Stimulated activated CD4-positive, alpha-beta T cell treated with anti-CD3 and anti-CD28 coated beads, Interleukin-1b, Interleukin-23, amount 100 ng/mL, for 1 hour (primary cell): ENCODE measurements at places on chromosomes 12 and 14.

DNA sequence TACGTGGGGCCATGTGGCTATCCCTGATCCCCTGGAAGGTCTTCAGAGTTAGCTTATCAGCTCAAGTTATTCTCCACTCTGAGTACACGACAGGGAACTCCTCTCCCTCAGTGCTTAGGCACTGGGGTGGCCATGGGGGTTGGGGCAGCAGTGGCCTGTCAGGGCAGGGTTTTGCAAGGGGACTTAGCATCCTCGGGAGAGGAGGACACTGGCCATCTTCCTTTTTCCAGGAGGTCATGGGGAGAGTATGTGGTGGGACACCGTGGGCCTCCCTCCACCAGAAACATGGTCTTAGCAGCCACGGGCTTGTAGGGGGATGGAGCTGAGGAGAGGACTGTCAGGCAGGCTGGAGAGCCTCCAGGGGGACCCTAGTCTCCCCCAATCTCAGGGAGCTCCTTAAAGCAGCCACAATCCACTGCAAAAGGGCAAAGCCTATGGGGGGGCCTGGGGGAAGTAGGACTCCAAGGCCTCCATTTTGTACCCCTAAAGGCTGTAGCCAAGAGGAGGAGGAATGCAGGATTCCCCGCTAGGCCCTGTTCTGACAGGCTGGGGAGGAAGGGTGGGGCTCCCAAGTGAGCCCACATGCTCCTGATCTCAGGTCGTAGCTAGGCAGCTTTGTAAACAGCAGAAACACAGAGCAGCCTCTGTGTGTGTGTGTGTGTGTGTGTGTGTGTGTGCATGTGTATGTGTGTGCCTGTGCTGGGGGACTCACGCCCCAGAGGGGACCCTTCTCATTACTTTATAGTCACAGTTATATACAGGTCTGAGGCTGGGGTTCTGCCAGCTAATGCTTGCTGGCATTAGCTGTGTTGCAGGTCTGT, 36.6 kb downstream of the KRT80 start:
- DNase-seq: no peak

GRCh38 chr12:48390026-48390425, 39.3 kb upstream of the ZNF641 start:
- DNase-seq: no peak

DNA sequence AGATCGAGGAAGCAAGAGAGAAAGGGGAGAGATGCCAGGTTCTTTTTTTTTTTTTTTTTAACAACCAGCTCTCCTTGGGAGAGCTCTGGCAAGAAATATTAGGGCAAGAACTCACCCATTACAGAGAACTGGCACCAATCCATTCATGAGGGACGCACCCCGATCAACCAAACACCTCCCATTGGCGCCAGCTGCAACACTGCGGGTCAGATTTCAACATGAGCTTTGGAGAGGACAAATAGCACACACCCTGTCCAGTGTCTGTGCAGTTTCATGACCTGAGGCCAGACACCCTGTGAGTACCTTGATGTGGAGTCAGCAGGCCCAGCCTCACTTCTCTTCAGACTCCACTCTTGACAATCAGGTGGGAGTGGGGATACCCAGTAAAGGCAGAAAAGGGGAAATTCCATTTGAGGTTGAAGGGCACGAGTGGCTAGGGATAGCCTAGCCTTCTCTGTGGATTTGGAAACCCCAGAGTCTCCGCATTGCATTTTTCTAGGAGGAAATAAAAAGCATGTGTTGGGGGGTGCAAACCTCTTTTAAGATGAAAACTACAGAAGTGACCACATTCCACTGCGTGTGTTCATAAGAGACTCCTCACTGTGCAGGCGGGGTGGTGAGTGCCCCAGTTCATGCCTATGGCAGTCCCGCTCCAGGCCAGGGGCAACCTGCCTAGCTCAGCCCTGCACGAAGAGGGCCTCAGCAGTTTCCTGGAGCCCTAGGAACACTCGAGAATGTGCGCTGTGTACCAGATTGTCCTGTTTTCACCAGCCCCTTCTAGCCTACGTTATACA, 42.4 kb upstream of the GPATCH2L start:
- no peak for DNase-seq

DNA sequence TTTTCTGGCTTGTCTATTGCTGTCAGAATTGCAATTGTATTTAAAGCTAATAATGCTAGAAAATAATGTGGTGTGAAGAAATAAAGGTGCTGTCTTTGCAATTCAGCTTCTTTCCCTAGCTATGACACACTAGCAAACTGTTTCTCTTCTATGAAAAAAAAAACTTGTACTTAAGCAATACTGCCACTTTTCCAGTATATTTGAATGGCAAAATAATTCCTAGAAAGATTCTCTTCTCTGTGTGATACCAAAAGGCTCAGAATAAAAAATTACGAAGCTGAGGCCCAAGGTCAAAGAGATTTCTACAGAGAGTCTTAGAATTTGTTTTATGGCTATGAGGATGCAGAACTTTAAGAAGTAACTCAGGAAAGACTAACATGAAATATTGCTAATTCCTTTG, 235.5 kb downstream of the ADAMTS20 start:
- DNase-seq: no peak

DNA sequence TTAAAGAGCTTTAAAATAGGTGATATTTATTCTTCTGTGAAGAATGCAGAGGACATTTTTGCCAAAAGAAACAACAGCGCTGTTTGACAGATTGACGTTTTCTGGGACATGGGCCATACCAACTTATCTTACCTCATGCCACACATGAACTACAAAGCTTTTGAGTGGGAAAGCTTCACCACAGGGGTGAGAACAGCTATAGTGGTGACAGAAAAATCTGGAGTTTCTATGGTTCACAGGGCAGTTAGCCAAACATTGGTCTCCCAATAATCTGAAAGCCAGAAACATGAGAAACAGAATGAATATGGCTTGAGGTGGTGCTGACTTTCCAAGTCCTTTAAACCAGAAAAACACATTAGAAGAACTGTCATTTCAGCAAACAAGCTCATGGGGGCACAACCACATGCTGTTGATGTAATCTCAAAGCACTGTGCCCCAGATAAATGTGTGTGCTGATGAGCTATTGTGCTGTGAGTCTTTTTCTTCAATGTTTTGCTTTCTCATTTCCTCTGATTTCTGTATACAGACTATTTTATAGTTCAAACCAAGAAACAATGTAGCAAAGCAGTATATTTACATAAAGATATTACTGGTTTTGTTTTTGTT, 905.4 kb downstream of the SLC16A7 start:
- DNase-seq: no peak

GRCh38 chr12:58576081-58576480, 344.2 kb downstream of the LRIG3 start:
- DNase-seq: no peak

GRCh38 chr12:103936679-103937078, 6.5 kb downstream of the HSP90B1 start:
- no peak for DNase-seq

- no peak for DNase-seq
Measured at GRCh38 chr14:31927348-31927832, 149.7 kb upstream of the ARHGAP5 start.

DNA sequence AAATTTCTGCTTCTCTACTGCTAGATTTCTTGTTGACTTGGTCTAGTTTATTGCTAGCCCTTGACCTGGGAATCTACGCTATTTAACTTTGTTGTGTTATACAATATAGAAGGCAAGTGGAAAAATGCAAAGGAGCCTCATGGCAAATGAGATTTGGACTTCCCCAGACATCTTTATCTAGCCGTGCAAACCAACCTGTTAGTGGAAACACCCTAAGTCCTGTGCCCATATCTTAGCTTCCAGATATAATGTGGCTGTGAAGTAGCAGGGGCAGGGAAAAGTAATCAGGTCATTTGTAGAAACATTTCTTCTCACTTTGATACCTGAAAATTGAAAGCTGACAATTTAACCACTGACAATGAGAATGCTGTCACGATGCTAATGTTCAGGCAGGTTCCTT, 90.7 kb upstream of the ATP2B1 start:
- no peak for DNase-seq

- no peak for DNase-seq
Measured at GRCh38 chr12:9867531-9867930, 1.6 kb downstream of the CLEC2B start.

- DNase-seq: no peak
Measured at GRCh38 chr14:103529383-103530365, 678 bp downstream of the TRMT61A start.

- no peak for DNase-seq
Measured at GRCh38 chr12:122009741-122010140, 11.9 kb upstream of the BCL7A start.

DNA sequence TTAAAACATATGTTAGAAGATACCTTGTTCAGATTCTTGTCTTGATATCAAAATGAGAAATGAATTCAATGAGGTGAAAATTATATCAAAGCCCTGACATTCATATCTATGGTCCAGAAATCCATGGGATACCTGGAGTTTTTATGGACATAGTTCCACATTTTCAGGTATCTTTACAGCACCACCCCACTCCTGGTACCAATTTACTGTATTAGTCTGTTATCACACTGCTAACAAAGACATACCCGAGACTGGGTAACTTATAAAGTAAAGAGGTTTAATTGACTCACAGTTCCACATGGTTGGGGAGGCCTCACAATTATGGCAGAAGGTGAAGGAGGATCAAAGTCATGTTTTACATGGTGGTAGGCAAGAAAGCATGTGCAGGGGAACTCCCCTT, 361.5 kb downstream of the PRKD1 start:
- DNase-seq: no peak

- no peak for DNase-seq
Measured at GRCh38 chr14:97544571-97544970, 747.4 kb downstream of the VRK1 start.

DNA sequence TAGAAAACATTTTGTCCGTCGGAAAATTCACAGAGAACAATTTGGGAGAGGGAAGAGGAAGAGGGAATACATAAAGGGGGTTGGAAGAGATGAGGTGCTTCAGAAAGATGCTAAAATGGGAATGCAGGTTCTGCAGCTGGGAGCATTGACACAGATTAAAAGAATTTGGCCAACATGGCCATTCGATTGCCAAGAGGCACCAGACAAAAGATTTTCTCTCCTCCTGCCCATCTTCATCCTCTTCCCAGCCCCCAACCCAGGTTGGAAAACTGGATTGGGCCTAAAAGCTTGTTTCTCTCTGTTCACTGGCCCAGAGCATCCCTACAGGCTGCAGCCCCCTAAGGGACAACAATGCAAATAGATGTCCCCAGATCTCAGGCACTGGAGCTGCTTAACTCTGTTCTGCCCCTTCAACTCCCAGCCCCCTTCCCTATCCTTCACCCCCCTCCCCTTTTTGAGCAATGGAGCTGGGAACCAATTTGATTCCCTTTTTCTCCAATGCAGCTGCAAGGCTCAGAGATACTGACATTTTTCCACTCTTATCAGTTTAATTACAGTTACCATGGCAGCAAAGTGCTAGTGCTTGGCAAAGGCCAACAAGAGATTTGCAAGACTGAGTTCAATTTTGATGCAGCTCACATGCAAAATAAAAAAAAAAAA, 1.9 kb downstream of the LMO3 start:
- no peak for DNase-seq

GRCh38 chr14:37550511-37550910, 44.5 kb downstream of the FOXA1 start:
- no peak for DNase-seq

DNA sequence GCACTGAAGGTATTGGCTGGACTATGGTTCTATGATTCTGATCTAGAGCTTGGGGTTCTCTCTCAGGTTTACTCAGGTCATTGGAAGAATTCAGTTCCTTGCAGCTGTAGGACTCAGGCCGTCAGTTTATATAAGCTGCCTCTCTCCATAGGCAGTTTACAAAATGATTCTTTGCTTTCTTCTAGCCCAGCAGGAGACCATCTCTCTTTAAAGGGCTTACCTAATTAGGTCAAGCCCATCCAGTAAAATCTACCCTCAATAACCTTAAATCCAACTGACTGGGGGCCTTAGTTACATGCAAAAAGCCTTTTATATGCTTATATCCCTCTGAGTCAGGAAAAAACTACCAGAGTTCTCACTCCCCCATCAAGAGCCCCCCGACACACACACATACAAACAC, 80.5 kb upstream of the GARIN6 start:
- DNase-seq: no peak

DNA sequence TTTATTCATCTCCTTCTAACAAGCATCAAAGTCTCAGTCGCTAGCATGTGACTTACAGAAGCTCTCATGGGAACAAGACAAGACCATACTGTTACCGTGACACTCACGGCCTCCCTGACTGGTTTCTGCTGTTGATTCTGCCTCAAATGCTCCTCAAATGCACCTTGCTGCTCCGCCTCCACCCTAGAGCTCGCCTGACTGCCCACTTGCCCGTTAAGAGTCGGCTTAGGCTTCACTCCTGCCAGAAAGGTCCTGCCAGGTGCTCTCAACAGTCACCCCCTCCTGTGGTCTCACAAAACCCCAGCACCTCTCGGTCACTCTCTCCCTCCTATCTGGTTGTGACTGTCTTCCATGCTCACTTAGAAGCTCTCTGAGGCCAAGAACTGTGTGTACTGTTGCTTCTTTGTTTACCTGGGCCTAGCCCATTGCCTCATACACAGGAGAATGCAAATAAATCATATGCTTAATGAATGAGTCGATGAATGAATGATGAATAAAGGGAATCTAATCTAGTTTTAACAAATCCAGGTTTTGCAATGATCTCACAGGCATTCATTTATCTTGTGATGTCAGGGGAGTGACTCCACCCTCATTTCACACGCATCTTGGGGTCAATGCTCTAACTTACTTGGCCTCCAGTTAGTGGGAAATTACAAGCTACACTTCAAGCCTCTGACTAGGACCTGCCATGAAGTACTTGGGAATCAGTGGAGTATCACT, 41.3 kb downstream of the SSH1 start:
- DNase-seq: no peak

DNA sequence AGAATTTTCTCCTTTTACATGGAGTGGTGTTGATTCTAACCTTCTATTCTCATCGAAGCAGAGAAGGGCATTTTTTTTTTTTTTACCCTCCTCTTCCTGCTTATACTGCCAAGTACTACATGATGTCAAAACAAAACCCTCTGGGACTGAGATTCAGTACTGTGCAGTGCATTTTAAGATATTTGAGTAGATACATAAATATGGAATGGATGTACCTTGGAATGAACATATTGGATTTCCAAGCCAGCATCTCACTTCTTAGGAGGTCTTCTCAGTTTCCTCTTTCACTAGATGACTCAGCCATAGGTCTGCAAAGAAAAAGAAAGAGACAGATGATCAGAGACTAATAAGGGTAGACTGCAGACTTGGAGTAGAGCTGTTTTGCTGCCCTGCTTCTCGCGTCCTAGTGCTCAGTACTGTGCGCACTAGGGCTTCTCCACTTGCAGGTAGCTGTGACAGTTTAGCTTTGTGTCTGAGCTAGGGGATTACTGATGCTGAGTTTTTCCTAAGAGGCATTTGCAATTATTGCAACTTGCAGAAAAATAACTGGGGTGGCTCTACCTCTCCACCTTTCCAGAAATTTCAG, 20.4 kb downstream of the TPH2 start:
- DNase-seq: no peak

GRCh38 chr12:49293056-49293956, 1.6 kb upstream of the PRPH start:
- no peak for DNase-seq

- no peak for DNase-seq
Measured at GRCh38 chr14:51225751-51226150, 14.3 kb upstream of the TMX1 start.
